Effector memory CD8-positive, alpha-beta T cell (primary cell): ENCODE measurements at places on chromosomes 2 and 18.

- DNase-seq: no peak
Measured at GRCh38 chr2:156340804-156341451, 8.4 kb upstream of the NR4A2 start.

DNA sequence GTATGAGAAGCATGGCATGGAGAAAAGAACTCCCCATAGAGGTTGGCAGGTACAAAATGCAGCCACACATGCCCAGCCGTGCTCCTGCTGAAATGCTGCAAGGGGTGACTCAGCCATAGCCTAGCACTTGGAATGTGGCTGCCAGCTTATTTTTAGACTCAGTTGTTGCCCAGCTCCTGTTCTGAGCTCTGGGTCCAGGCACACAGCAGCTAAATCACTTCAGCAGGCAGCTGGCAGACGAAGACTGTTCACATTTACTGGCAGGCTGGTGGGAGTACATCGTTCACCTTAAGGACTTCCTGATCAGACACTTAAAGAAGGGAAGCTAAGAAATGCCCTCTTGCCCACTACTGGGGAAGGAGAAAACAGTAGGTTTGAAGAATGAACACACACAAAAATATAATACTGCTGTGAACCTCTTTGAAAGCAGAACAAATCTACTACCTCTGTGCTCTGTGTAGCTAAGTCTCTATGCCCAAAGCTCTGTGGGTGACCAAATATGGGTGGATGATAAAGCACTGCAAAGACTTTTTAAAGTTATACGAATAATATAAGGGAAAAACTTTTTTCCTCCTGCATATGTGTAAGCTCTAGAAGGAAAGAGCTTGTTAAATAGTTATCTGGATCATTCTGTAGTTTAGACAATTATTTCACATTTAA lies 146.1 kb downstream of the LNPK start:
- no peak for DNase-seq

DNA sequence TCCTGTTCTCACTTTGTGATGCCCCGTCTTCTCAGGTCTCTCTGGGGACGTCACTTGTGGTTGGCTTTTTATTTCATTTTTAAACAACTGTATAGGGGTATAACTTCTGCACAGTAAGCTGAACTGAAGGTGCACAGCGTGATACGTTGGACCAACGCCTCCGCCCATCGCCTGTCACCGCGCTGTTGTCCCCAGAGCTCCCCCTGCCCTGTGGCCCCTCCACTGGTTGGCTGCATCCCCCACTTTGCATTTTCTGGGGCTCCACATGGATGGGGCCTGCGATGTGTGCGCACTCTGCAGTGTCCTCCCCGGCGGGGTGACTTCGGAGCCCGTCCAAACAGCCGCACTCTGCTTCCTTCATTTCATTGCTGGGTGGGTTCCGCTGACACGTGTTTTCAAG lies 14.3 kb downstream of the GPR35 start:
- no peak for DNase-seq

GRCh38 chr2:127576433-127577207 lies 41.1 kb downstream of the MYO7B start:
- no peak for DNase-seq

GRCh38 chr2:191678437-191679100 lies 633 bp downstream of the NABP1 start:
- peak; percentile 35 for DNase-seq

DNA sequence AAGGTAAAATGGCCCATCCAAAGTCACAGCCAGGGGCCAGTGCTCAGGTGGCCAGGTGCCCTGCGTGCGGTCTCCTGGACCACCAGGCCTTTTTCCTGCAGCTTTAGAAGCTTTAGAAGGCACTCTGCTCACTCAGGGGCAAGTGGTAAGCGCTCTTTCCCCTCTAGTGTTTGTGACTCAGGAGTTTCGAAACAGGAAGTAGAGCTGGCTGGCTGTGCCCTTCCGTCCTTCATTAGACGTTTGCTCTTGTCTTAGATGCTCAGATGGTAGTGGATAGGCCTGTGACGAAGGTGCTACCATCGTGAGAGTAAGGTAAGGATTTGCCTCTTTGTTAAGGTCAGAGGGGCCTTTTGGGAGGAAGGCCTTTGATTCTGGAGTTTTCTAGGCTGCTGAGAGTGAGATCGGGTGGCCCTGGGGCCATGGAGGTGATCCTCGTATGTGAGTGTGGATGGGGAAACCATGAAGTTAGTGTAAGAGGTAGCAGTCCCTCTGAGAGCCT lies at the start of gene CASP8:
TSS of gene CASP8 (plus strand) at position 235 of the 499 bp plus-strand sequence. CDS start 5,951 bp downstream, outside the sequence.
- DNase-seq: peak; percentile 68

GRCh38 chr2:32284321-32284720 lies 6.6 kb downstream of the YIPF4 start:
- DNase-seq: no peak

DNA sequence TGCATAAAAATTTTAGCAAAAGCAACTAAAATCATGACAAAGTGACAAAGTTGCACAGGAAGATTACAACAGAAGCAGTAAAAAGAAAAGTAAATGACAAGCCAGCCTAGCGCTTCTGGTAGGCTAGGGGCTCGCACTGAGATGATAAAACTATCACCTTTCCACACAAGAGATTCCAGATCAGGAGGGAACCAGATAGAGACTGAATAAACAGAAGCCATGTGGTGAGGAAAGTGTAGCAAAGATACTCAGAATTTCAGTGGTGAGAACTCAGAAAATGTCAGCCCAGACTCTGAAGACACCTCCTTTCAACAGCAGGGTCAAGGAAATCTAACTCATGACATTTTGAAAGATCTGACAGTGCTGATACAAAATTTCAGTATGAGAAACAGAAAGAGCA lies 77.4 kb upstream of the DNAJC10 start:
- DNase-seq: no peak

DNA sequence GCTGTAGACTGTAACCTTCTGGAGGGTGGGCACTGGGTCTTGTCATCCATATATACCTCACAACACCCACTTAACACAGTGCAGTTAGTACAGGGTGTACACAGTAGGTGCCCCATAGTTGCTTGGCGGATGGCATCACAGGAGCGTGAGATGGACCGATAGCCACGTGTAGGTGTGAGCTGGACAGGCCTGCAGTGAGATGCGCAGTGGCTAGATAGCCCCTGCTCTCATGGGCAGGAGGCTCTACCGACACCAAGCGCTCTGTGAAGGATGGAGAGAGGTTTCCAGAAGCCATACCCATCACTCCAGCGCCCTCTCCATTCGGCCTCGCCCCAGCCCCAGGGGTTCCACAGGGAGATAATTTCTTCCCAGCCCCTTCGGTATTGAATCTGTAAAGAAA lies 49.5 kb downstream of the CAPN13 start:
- no peak for DNase-seq

GRCh38 chr2:105652014-105652796 lies 92.5 kb upstream of the NCK2 start:
- no peak for DNase-seq

- no peak for DNase-seq
Measured at GRCh38 chr18:31401156-31402025, 24.8 kb downstream of the DSG4 start.

GRCh38 chr2:3522961-3523421 lies 3.7 kb upstream of the ADI1 start:
- DNase-seq: no peak

GRCh38 chr2:102048465-102048864 lies 56.7 kb downstream of the IL1R2 start:
- DNase-seq: no peak

DNA sequence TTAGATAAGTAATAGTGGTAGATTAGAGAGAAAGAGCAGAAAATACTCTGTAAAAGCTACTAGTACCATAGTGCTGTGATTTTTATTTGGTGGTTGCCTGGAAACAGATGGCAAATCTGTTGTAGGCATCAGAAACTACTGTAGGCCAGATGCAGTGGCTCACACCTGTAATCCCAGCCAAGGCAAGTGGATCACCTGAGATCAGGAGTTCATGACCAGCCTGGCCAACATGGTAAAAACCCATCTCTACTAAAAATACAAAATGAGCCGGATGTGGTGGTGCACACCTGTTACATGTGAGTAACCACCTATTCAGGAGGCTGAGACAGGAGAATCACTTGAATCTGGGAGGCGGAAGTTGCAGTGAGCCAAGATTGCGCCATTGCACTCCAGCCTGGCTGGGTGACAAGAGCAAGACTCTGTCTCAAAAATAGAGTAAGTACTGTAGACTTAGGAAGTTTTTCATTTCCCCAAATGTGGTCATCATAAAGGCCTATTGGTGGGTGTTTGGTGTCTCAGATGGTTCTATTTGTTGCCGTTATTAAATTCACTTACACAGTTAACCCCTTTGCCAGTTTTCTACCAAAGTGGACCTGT lies 79.6 kb downstream of the SPTBN1 start:
- DNase-seq: no peak

DNA sequence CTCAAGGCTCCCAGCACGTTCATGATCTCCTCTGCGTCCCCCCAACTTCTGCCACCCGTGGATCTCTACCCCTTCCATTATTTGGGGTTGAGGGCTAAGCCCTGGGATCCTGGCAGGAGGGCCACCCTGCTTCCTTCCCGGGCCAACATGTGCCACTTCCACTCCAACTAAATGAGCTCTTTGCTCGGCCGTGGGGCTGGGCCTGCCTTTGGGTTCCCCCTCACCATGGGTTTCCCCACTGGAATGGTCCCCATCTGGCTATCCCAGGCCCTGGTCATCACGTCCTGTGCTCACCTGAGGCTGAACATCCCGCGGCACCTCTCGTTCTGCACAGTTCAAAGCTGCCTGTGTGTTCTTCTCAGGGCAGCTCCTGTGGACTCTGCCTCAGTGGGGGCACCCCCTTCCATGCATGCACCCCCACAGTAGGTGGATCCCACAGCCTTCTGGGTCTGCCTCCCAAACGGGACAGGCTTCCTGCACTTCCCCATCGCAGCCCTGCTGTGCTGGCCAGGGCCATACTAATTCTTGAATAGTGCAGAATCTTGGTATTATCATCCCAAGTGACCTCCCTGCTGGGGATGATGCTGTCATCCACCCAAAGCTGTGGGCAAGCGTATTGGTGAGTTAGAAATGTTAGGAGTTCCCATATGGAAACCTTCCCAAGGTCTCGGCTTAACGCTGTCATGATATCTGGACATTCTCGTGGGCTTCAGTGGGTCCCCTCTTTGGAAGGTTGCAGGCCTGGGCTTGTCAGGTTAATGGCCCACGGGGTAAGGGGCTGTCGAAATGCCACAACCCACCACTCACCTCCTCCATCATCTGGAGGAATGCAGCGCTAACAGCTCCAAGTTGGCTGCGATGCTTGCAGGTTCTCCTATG lies 150.5 kb upstream of the TWIST2 start:
- no peak for DNase-seq

- DNase-seq: no peak
Measured at GRCh38 chr2:224711859-224712665, 4.1 kb downstream of the CCDC195 start.

DNA sequence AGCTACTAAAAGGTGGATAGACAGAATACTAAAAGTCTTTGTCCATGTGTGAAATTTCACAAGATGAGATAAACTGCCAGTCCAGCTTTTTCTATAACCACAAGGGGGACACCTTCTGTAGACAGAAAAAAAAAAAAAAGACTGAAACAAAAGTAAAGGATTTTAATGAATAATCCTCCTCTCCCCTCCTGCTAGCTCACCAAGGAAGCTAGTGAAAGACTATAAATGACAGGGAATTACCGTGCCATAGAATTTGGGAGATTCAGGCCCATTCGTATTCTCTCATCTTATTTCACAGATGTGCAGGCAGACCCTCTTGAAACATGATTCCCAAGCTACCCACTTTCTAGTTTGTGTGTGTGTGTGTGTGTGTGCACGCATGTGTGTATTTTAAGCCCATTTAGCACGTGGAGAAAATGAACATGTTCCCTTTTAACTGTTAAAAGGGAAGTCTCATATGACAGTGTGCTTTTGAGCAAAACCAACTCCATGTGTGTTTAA lies 36.3 kb upstream of the SLC8A1 start:
- DNase-seq: no peak

GRCh38 chr2:137872577-137872976 lies 91.7 kb upstream of the HNMT start:
- DNase-seq: no peak

GRCh38 chr2:185373229-185373628 lies 365.4 kb upstream of the FSIP2 start:
- no peak for DNase-seq

DNA sequence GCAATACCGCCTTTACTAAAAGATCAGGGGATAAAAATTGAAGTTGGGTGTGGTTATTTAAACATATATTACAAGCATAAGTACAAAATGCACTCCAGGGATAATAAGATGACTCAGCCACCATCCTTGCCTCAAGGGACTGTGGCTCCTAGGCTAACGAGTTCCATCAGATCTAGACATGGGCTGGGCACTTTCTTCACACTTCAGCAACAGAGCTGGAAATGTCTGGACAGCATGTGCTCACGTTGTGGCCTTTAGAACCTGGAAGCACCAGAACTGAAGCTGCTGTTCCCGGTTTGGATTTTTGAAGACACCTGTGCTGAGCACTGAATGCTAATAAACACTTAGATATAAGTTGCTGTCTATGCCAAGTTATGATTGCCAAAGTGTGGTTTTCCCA lies 384.2 kb upstream of the SALL3 start:
- no peak for DNase-seq

- no peak for DNase-seq
Measured at GRCh38 chr2:1489486-1489885, 76.2 kb downstream of the TPO start.

- no peak for DNase-seq
Measured at GRCh38 chr2:70515938-70516337, 37.7 kb downstream of the TGFA start.

- no peak for DNase-seq
Measured at GRCh38 chr2:128312411-128312810, 6.3 kb downstream of the HS6ST1 start.

DNA sequence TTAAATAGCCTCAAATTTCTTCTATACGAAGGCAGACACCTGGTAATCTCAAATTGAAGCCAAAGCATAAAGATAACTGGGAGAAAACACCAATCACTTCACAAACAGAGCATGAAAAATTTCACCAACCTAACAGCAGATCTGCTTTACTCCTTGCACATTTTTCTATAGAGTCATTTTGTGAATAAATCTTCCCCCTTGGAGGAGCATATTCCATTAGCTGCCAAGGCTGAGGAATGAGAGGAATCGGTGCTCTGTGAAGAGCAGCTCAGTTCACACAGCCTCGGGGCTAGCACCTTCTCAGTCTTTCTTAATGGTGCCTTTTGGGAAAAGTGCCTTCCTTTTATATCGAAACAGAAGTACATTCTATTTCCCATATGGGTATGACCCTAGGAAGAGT lies 1313.7 kb upstream of the NRXN1 start:
- no peak for DNase-seq

- DNase-seq: no peak
Measured at GRCh38 chr2:207434899-207435465, 94.8 kb upstream of the CREB1 start.

GRCh38 chr18:79515944-79516351 lies 120.2 kb downstream of the NFATC1 start:
- no peak for DNase-seq

DNA sequence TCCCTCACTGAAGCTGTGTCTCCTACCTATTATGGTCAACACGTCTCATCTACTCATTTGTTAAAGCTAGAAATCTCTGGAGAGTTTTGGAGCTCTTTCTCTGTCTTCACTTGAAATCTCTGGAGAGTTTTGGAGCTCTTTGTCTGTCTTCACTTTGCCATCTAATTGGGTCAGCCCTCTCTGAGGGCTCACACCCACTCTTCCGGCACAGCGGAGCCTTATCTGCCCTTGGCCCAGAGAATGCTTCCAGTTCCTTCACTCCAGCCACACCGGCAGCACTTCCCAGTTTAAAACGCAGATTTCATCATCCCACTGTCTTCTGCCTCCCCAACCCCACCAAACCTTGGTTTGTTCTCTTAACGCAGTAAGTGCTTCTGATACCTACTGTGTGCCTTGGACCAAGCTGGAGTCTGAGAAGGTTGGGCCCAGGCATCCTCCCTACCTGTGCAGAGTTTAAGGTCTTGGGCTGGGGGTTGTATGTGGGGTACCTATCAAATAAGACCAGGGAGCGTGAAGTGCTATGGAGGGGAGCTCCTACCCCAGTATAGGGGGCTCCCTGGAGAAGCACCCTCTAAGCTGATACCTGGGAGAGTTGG lies 5.0 kb downstream of the HPCAL1 start:
- no peak for DNase-seq
